Peyer's patch (tissue), 4 donors: ENCODE measurements at places on chromosomes 1 and 21. TPM values are rescaled to one million over a fixed set of nuclear protein-coding genes. Genes with fewer than 3 reads are reported as not detected.

Gene WNT3A
- total RNA-seq: not detected

Gene RPTN
- total RNA-seq: not detected

Gene HAO2
- not detected for total RNA-seq

Gene H6PD
- 41.2 TPM for total RNA-seq

Gene LCE2A
- total RNA-seq: not detected
